ENCODE measurements at places on chromosomes 6 and 20.

GRCh38 chr6:148557796-148558321 lies 189.0 kb upstream of the UST start:
- no peak for DNase-seq

DNA sequence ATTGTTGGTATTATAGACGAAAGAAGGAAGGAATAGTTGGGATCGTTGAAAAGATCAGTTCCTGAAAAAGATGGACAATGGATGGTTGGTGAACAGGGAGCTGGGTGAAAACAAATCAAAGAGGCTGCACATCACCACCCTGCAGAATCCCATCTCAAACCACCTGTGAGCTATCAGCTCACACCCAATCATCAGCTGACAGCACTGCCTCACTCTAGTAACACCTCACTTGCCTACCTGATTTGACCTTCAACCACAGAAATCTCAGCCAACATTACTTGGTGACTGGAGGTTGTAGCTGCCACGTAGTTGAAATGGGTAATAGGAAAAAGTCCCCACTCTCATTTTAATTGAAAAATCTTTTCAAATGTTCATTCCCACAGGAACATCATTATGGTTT lies 101.8 kb upstream of the DST start:
- DNase-seq = no peak

DNA sequence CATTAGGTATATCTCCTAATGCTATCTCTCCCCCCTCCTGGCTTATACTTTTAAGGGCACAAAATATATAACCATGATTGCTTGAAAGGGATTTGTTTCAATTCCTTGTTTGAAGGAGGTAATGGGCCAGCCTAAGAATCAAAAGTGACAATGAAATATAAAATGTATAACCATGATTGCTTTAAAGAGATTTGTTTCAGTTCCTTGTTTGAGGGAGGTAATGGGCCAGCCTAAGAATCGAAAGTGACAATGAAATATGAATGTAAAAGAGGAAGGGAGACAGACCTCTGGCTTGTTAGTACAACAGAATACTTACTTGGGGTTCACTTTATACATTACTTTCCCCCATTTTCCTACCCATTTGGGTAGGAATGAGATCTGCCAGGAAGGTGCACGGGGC lies 55.5 kb downstream of the FOXC1 start:
- DNase-seq = no peak

GRCh38 chr20:49964964-49965780 lies 17.6 kb upstream of the SNAI1 start:
- no peak for DNase-seq

- DNase-seq = no peak
Observed at GRCh38 chr6:36132246-36132895, 2.1 kb downstream of the MAPK13 start.

GRCh38 chr20:32479012-32479411 lies 106.1 kb downstream of the NOL4L start:
- no peak for DNase-seq

GRCh38 chr6:156438350-156438923 lies 338.7 kb upstream of the ARID1B start:
- DNase-seq = no peak

- no peak for DNase-seq
Observed at GRCh38 chr6:24694198-24694597, 24.8 kb downstream of the C6orf62 start.

DNA sequence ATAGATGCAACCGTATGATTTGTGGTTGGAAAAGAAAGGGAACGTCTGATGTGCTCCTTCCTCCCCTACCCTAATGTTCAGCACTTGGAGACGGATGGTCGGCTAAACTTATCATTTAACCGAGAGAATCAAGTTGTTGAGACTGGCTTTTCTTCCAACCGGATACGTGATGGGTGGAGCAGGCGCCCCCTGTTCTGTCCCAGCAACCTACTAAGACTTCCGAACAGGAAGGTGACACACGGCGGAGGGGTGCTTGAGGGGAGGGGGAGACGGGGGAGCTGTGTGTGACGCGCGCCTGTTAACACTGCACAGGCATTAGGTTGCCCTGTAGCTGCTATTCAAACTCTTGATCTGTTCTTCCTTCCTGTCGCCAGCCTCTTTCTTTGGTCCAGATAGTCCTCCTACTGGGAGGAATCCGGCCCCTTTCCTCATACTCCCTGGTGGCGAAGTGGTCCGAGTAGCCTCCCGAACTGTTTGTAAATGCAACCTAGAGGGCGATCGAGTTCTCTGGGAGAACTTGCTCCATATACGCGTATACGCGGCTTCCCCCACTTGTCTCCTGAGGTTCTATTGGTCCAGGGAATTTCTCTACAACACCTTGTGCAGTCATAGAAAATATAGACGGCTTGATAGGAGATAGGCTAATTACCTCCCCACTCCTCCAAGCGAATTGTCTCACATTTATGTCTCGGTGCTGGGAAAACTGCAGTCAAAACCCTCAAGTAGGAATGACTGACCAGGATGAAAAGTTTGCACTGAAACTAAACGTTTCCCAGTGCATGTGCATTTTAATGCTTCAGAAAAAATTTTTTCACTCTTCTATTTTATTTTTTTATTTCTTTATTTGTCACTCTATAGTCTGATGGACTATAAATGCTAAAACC lies 126.0 kb upstream of the SLC2A12 start:
- peak; percentile 87 for DNase-seq

- no peak for DNase-seq
Observed at GRCh38 chr6:95117236-95117635, 460.1 kb upstream of the MANEA start.

DNA sequence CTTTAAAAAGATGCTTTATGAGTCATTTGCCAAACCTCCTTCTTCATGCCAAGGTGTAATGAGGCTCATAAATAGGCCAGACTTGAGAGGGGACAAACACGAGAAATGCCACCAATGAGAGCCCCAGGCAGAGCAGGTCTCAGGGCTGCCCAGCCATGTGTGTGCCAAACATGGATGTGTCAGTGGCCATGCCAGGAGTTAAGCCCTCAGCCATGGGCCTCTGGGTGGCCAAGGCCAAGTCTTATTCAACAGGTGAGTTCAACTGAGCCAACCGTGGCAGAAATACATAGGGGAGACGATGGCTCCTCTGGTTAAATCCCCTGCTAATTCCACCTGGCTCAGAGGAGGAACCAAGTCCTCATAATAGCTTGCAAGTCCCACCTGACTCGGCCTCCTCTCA lies 358.8 kb downstream of the PREX1 start:
- no peak for DNase-seq

DNA sequence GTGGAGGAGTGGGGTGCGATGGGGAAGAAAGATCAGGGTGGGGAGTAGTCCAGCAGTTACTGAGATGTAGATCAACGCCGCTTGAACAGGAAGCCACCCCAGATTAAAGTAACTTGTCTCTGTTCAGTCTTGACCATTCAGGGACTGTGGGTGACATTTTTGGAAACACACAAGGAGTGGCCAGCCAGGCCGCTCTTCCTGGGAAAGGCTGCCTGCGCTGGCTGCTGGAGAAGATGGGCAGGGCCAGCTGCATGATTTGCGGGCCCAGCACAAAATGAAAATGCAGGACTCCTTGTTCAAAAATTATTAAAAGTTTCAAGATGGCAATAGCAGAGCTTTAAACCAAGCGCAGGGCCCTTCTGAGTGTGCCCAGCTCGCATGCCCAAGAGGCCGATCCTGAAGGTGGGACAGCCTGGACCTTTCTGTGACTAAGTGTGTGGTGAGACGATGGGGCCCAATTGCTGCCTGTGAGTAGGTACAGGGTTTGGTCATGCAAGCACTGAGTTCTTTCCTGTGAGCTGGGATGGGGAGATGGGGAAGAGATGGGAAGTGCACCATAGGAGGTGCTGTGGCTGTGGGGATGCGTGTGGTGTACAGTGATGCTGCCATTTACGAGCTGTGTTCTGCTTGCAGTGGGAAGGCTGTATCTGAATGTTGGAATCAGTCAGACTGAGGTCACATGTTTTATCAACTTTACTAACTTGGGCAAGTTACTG lies 51.3 kb downstream of the DAAM2 start:
- DNase-seq = no peak

DNA sequence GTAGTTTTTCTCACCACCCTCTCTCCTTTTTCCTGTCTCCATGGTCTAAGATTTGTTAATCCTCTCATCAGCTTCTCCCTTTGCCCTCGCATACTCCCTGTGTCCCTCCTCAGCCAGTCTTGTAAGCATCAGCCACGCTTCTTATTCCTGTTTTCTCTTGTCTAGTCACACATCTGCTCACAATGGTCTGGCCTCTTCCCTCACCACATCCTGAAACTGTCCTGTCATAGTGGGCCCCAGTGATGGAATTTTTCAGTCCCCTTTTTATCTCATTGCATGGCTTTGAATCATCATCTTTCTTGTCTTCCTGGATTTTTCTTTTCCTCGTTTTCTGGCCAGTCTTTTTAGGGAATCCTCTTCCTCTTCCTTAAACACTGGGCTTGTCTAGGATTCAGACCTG lies 57.2 kb downstream of the GFRA4 start:
- no peak for DNase-seq

- no peak for DNase-seq
Observed at GRCh38 chr6:144411531-144412165, 126.5 kb downstream of the UTRN start.

DNA sequence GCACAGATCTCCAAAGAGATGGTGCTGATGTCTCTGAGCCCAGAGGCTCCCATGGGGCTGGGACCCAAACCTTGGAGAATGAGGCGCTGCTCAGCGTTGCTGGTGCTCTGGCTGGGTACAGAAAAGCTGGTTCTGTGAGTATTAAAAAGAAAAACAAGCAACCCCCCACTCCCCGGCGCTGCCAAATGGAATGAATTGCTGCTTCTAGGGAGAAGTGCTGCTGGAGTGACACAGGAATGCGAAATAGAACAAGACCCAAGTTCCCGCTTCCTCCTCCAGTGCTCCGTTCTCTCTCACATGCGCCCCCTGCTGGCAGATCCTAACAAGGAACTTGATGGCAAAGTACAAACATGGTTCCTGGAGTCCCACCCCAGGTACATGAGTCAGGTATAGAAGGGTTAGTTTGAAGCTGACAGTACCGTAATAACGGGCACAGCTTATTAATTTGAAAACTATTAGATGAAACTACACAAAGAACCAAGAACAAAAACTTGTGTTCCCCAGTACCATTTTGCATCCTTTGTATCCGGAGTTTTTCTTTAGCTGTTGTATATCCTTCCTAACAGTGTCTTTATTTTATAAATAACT lies 2.1 kb upstream of the DDX27 start:
- DNase-seq = peak; percentile 82

DNA sequence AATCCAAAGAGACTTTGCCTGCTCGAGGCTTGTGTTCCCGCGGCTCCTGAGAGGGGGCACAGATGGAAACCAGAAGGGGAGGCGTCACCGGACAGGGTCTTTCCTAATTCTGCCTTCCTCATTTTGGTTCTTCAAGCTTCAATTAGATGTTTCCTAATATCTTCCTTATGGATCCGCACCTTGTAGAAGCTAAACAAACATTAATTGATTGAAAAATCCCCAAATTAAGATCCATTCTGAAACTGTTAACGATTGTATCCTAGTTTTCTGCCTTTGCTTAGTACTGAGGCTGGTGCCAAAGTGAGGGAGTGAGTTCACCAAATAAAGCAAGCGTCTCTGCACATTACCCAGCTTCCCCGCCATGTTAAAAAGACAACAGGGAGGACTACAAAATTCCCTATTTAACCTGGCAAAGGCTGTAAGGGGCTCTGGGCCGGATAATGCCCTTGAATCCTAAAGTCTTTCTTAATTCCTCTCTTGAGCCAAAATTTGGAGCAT lies 123.2 kb downstream of the GPX5 start:
- no peak for DNase-seq

DNA sequence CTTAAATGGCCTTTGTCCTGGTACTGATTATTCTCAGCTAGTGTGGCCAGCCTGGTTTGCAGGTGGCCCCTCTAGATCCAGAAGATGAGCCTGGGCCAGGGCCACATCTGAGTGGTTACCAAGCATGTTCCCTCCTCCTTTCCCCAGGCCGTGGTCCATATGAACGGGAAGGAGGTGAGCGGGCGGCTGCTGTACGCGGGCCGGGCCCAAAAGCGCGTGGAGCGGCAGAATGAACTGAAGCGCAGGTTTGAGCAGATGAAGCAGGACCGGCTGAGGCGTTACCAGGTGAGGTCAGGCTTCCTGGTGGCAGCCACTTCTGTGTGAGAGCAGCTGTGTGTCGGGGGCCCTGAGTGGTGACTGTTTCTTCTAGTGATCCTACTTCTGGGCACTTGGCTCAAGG lies 11.6 kb downstream of the PABPC1L start:
- DNase-seq = no peak
